ENCODE measurements at places on chromosomes 2 and 18.
A peak's percentile ranks its signal among the peaks of the same experiment; 100 is the strongest.

- DNase-seq, result no peak
Observed at GRCh38 chr2:60234274-60234986, 319.0 kb downstream of the BCL11A start.

DNA sequence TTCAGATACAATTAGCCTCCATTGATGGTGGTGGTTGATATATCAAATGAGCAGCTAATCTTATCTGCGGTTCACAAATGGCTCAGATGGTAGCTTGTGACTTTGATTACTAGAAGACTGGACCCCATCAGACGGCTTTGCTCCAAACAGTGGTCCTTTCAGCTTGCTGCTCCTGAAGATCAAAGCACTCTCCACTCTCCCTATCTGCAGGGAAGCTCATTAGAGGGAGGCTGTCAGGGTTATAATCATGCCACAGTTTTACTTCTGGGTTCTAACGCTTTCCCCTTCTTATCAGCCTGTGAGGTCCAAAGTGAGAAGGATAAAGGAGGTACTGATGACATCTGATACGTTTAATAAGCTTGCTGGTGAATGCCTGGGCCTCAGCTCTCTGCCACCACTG lies 247.1 kb upstream of the NT5C1B start:
- no peak for DNase-seq

DNA sequence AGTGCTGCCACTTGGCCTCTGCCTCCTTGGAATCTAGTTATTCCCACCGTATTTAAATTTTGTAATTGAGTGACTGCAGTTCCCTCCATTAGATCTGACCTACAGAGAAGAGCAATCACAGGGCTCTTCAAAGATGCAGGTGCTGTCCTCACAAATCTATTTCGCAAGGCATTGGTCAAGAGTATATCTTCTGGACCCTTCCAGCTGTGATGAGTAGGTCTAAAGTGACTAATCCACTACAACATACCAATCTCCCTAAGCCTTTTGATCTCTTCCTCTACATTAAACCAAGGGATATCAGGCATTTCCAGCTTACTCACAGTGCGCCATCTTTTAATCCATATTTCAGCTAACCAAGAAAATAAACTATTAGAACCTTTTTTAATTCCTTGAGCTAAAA lies 65.1 kb upstream of the COL3A1 start:
- DNase-seq, result no peak

GRCh38 chr2:238563551-238563950 lies 136.8 kb downstream of the ASB1 start:
- DNase-seq, result no peak

- no peak for DNase-seq
Observed at GRCh38 chr18:76643996-76644395, 149.0 kb upstream of the ZNF516 start.

DNA sequence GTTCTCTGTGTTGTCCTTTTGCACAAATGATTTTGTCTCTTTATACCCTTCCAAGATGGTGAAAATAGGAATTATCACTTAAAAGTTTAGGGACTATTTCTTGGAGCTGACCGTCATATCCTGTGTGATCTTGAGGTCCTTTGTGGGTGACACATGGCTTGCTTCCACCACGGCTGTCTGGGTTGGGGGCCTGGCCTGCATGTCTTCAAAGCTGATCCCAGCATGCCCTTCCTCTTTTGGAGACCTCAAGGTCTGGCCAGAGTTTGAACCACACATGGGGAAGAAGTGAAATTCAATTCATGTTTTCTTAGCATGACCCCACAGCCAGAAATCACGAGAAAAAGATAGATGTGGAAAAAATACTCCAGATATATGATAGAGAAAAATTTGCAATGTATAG lies 14.0 kb downstream of the SFTPB start:
- DNase-seq, result no peak

DNA sequence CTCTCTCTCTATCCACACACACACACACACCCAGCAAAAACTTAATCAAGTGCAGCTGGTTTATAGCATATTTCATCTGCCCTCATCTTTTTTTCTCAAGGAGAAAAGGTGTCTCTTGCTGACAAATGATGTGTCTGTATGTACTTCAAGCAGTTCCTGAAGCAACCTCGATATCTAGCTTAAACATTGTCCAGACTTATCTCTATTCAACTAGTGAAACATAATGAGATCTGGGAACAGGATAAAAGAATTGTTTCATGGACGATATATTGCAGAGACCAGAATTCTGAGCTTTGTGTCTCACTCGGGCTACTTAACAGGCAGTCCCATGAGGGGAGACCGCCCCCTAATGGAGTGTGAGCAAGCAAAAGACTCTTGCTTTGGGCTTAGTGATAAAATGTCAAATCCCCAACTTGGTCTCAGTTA lies 929.2 kb upstream of the SOX11 start:
- peak; percentile 69 for DNase-seq
